ENCODE measurements at places on chromosomes 2 and 18.

DNA sequence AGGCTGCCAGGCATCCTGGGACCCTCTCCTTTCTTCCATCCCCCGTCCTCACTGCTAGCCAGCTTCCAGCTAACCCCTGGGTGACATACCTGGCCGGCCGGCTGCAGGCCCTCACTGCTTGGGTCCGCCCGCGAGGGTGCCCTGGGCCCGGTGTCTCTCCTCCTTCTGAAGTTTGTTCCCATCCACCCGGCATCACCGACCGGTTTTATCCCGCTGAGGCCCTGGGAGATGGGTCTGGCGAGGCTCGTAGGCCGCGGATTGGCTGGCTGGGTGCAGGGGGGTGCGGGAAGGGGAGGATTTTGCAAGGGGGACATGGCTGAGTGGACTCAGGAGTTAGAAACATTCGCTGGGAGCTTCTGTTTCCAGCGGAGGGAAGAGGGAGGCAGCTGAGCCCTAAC lies at the start of gene PAX8:
Gene PAX8 (minus strand): TSS at position 180 of the 398 bp plus-strand sequence. CDS start 527 bp downstream, outside the sequence.
- no peak for DNase-seq

DNA sequence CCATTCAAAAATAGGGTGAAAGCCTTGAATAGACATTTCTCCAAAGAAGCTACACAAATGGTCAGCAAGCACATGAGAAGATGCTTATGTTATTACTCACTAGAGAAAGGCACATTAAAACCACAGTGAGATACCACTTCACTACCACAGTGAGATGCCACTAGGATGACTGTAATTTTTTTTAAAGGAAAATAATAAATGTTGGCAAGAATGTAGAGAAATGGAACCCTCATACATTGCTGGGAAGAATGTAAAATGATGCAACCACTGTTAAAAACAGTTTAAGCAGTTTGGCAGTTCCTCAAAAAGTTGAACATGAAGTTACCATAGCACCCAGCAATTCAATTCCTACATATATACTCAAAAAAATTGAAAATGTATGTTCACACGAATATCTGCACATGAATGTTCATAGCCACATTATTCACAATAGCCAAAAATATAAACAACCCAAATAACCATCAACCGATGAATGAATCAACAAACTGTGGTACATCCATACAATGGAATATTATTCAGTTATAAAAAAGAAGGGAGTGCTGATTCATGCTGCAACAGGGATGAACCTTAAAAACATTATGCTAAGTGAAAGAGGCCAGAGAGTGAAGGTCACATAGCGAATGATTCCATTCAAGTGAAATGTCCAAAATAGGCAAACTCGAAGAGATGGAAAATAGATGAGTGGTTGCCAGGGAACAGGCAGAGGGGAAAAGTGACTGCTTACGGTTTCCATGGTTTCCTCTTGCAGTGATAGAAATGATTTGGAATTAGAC lies 156.2 kb upstream of the NDUFV2 start:
- DNase-seq, result no peak

- no peak for DNase-seq
These were observed 18.4 kb downstream of the NCKAP1 start for GRCh38 chr2:183019718-183020442.

DNA sequence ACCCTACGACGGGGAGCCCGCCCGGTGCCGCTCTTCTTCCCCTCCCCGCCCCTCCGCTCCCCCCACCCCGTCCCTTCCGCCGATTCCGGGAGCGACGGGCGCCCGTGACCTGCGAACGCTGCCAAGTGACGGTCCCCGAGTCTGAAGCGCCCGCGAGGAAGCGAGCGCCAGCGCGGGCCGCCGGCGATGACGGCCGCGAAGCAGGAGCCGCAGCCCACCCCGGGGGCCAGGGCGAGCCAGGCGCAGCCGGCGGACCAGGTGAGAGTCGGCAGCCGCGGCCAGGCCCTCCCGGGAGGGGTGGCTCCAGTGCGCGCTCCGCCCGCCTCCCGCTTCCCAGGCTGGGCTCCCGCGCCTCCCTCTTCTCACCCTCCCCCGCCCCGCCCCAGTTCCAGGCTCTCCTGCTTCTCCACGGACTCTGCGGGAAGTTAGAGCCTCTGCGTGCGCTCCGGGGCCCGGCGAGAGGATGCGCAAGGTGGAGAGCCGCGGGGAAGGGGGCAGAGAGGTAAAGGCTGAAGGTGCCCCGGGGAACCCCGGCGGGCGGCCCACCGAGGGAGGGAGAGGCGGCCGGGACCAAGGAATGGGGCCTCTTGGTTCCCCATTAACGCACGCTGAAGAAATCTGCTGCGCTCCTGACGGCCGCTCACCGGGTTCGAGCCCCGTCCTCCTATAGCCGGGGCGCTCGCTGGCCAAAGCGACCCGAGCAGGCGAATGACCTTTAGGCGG lies 719.5 kb downstream of the DPP10 start:
- no peak for DNase-seq

DNA sequence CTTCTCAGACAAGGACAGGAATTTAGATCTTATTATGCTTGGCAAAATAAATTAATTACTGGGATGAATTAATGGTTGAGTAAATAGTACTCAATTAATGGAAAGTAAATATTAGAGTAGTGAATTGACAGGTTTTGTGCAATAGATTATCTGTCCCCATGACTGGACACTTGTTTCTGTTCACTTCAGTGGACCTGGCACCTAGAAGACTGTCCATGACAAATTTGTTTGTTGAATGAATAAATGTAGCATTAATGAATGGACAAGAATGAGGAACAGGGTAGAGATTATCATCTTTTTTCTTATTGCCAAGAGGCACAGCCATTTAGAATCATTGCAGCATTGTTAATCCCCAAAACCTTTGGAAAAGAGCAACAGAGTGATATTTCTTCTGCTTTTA lies 570.0 kb upstream of the CRIM1 start:
- DNase-seq, result no peak

GRCh38 chr18:28691496-28691840 lies 514.5 kb upstream of the CDH2 start:
- DNase-seq, result no peak

DNA sequence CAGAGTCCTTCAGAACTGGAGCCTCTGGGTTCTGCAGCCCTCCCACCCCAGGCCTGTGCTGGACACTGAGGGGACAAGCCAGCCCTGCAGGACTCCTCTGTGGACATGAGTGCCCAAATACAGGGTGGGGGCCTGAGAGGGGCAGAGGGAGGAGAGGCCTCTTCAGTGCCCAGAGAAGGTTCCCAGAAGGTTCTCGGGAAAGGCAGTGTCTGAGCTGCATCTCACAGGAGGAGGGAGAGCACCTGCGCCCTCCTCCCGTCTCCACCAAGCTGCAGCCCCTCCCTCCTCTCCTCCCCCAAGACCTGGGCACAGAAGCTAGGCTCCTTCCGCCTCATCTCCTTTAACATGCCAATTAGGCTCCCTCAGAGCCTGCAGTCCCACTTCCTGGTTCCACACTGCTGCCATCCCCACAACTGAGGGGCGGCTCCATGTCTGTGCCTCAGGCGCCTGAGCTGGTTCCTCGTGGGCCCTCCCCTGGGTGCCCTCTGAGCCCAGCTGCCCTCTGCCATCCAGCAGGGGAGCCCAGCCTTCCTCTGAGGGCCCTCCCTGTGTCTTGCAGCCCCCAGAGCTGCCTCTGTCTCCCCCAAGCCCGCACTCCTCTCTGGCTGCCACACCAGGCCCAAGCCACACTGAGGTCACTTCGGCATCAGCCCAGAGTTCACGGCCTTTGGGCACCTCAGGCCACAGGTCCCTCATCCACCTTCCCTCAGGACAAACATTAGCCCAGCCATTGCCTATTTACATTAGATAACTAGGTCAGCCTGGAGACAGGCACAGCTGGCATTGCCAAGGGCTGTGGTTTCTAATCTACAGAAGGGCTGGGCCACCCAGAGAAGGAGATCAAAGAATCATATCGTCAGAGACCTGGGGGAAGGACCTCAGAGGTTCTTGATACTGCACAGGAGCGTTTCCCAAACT lies 28.9 kb downstream of the KCNK3 start:
- no peak for DNase-seq

DNA sequence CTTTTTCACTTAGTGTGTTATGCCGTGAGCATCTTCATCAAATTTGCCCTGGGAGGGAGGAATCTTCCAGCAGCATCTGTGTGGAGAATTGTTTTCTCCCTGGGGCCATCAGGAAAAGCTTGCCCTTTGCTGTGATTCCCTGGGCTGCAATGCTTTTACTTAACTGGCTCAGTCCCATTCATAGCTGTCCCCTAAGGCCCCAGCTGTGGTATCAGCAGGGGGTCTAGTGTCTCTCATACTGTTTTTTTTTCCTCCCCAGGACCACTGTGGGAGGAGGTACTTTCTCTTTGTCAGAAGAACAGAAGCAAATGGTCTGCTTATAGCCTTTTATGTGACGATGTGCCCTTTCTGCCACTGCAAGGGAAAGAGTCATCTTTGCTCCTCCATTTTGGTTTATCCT lies 176.8 kb upstream of the CELF4 start:
- no peak for DNase-seq

DNA sequence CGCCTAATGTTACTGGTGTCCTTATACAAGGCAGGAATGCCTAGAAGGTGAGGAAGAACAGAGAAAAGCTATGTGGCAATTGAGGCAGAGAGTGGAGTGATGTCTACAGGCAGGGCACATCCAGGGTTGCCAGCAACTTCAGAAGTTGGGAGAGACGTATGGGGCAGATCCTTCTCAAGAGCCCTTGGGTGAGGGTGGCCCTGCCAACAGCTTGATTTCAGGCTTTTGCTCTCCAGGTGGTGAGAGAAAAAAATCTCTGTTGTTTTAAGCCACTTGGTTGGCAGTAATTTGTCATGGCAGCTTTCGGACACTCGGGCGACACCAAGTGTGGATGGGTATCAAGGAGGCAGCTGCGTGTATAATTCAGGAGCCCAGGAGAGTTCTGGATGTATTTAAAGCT lies 217.4 kb upstream of the SMIM21 start:
- DNase-seq, result no peak

GRCh38 chr2:186746584-186746983 lies 52.7 kb downstream of the FAM171B start:
- DNase-seq, result no peak

DNA sequence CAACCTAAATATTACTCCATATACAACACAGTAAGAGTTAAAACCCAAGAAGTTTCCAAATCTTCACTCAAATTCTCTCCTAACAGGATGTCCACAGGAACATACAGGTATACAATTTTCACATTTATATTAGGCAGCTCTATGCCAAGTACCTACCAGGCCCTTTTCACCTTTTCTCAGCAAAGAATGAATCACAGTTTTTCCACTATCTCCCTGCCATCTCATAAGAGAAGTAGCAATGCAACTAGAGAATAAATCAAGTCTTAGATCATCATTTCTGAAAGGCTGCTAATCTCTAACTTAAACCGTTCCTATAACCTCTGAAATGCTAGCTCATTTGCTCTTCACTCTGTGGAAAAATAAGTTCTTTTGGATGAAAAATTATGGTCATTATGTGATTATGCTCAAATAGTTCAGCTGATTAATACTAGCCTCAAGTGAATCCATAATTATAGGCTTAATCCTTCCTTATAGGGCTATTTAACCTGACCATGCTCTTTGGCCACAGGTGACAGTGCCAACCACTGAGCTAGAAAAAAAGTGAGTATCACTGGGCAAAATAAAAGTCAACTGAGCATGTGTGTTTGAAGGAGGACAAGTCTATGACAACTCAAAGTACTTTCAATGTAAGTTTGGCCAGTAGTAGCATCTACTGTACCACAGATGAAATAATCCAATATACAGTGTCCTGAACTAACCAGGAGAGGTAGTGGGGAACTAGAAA lies 79.7 kb downstream of the COBLL1 start:
- no peak for DNase-seq

DNA sequence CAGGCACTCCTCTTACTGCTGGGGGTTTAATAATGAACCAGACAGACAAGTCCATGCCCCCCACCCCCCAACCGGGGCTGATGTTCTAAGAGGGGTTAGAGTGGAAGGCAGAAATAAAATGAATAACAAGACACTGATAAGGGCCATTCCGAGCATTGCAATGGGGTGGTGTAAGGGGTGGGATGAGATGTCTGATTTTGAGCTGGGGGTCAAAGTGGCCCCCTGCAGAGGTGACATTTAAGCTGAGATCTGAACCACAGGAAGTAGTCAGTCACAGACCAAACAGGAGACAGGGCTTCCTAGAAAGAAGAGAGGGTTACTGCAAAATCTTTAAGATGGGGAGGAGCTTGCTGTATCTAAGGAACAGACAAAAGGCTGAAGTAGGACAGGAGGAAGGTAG lies 180.6 kb upstream of the SH3BP4 start:
- no peak for DNase-seq

- no peak for DNase-seq
These were observed 171.0 kb downstream of the ANAPC1 start for GRCh38 chr2:111712940-111713515.

GRCh38 chr18:76252880-76253279 lies 242.2 kb downstream of the ZNF516 start:
- no peak for DNase-seq

- no peak for DNase-seq
These were observed 72.8 kb downstream of the SOWAHC start for GRCh38 chr2:109686921-109687320.

DNA sequence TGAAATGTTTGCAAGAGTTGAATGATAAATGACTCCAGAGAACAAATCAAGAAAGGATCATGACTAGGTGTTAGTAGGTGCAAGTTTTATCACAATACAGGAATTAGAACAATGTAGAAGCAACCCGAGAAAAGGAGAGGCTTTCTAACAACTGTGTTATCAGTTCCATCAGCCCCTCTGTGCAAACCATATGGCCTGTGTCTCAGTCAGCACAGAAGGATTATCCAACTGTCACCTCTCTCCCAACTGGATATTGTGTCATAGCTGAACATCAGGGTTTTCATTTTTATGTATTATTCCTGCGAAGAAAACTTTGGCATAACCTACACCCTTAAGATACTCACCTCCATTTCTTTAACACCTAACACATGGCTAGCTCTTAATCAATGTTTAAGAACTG lies 321.6 kb upstream of the RND3 start:
- no peak for DNase-seq

GRCh38 chr18:48851599-48851960 lies 99.2 kb downstream of the SMAD7 start:
- DNase-seq, result no peak

- DNase-seq, result no peak
These were observed 36.2 kb upstream of the C2orf74 start for GRCh38 chr2:61125798-61126197.

DNA sequence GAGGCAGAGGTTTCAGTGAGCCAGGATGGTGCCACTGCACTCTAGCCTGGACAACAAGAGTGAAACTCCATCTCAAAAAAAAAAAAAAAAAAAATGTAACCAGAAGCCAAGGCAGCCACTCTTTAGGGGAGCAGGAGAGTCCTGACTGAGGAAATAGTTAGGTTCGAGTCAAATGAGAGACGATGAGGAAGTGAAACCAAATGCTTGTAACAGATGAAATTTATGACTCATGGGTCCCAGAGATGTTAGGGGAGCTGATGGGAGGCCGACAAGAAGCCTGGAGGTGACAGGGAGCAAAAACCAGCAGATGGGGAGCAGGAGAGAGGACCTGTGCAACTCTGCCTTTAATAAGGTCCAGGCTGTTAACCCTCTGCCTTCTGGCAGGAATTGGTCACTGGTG lies 756.1 kb upstream of the DDX18 start:
- no peak for DNase-seq

DNA sequence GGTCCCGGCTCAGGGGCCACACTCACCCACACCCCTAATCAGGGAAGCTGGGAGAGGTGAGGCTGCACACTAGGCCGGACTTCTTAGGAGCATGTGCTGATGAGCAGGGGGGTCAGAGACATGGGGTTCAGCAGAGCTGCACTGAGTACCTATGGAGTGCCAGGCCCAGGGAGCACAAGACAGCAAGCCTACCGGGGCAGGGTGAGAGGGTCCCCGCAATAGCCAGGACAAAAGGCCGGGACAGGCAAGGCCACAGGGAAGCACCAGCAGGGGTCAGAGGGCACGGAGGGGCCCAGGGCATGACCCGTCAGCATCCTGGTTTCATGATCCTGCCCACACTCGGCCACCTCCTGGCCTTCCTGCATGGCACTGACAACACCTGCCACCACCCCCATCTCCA lies 73.5 kb downstream of the TNS1 start:
- DNase-seq, result no peak
